ENCODE measurements at places on chromosomes 1 and 21. TPM values are rescaled to one million over a fixed set of nuclear protein-coding genes. Genes with fewer than 3 reads are reported as not detected.

The SPRR4 gene
- total RNA-seq = not detected

The NHLH1 gene
- total RNA-seq = 0.52 TPM

The FCER1G gene
- 1.2 TPM for total RNA-seq

The FHL3 gene
- total RNA-seq = 27.7 TPM

The TRIM46 gene
- 4.9 TPM for total RNA-seq

The TCHH gene
- 0.12 TPM for total RNA-seq

The NTMT2 gene
- not detected for total RNA-seq

The H3-3A gene
- 363 TPM for total RNA-seq

The FAM72C gene
- 12.3 TPM for total RNA-seq

The OSBPL9 gene
- total RNA-seq = 52.5 TPM

The BRINP2 gene
- total RNA-seq = not detected

GRCh38 chr21:37358397-37358796, 8.2 kb upstream of the DYRK1A start:
- no peaks in the 10 kb centered on the region for H3K27me3 ChIP-seq
- H3K4me3 ChIP-seq = no peak overlapping the region
- no peak for DNase-seq
- H3K4me1 ChIP-seq = no peaks in the 10 kb centered on the region

DNA sequence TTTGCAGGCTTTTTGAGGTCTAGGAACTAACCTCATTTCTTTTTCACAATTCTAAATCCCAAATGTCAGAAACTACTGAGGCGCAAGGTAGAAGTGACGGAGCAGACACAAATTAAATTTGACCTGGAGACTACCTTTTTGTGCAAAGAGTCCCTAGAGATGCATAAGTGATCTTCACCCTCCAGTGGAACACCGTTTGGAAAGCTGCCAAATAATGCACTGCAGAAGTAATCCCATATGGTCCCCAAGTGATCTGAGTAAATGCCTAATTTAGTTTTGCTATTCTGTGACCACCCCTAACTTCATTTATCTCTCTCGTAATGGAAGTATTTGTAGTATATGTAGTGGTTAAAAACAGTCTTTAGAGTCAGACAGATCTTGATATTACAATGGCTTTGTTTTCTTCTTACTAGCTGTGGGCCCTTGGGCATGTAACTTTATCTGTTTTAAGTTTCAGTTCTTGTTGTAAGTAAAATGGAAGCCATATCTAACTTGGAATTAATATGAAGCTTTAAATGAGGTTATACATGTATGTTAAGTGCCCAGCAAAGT, 70.4 kb upstream of the IPO9 start:
- peaks cover 9% of the 10 kb centered on the region for H3K27me3 ChIP-seq
- no peaks in the 10 kb centered on the region for H3K36me3 ChIP-seq
- no peak overlapping the region for H3K27ac ChIP-seq
- peaks cover 10% of the 10 kb centered on the region for H3K4me1 ChIP-seq
- DNase-seq = no peak

DNA sequence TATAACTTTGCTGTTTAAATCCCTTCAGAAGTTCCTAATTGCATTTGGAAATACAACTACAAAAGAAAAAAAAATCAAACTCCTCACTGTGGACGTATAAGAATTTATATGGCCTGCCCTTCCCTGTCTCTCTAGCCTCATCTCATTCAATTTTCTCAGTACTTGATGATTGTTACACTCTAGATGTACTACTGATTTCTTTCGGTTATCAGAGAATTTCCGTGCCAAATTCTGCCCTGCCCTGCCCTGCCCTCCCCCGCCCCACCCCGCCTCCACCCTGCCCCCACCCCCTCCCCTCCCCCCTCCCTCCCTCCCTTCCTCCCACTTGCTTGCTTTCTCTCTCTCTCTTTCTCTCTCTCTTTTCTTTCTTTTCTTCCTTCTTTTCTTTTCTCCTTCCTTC, 71.7 kb upstream of the MPC2 start:
- H3K4me1 ChIP-seq = no peaks in the 10 kb centered on the region
- H3K27me3 ChIP-seq = no peaks in the 10 kb centered on the region
- H3K27ac ChIP-seq = no peak overlapping the region
- H3K4me3 ChIP-seq = no peak overlapping the region

- no peaks in the 10 kb centered on the region for H3K36me3 ChIP-seq
- H3K27me3 ChIP-seq = peaks cover 31% of the 10 kb centered on the region
- H3K4me1 ChIP-seq = no peaks in the 10 kb centered on the region
- no peak for DNase-seq
These were observed 167.5 kb downstream of the ATG4C start for GRCh38 chr1:62951428-62951827.

DNA sequence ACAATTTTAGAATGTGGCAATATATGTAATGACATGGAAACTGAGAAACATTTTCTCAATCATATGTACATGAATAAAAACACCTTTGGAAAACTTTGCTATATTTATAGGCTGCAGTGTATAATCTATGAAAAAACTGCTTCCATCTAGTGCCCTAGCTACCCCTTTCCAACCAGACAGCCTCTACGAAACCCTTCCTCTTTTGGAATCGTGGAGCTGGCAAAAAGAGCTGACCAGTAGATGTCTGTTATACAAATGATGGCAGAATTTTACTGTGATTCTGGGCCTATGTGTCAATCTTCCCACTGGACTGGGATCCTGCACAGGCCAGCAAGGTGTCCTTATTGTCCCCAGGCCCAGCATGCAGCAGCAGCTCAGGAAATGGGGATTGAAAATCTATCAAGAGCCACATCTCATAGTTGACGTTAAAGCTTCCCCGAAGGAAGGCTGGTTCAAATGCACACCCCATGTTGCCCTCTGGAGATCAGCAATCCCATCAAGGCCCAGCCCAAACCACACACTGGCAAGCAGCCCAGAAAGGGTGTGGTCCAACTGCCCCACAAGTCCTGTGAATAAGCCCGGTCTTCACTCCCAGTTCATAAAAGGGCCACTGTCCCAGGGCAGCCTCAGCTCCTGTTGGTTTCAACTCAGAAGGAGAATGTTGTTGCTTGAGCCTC, 8.8 kb upstream of the FAM20B start:
- no peak overlapping the region for H3K27ac ChIP-seq
- no peak for DNase-seq

- H3K27me3 ChIP-seq = peaks cover 6% of the 10 kb centered on the region
- no peak overlapping the region for H3K27ac ChIP-seq
- H3K4me1 ChIP-seq = no peaks in the 10 kb centered on the region
- H3K4me3 ChIP-seq = no peak overlapping the region
These were observed 75.7 kb upstream of the SPATA6 start for GRCh38 chr1:48547561-48548220.

GRCh38 chr1:176096015-176096414, 111.1 kb downstream of the COP1 start:
- no peaks in the 10 kb centered on the region for H3K4me1 ChIP-seq
- H3K27me3 ChIP-seq = no peaks in the 10 kb centered on the region
- no peak overlapping the region for H3K4me3 ChIP-seq
- peaks cover 70% of the 10 kb centered on the region for H3K36me3 ChIP-seq

GRCh38 chr21:44006017-44006619, 6.0 kb upstream of the TRAPPC10 start:
- no peak overlapping the region for H3K4me3 ChIP-seq
- H3K4me1 ChIP-seq = peaks cover 6% of the 10 kb centered on the region
- no peaks in the 10 kb centered on the region for H3K27me3 ChIP-seq

GRCh38 chr1:21318714-21319159, 28.5 kb upstream of the ECE1 start:
- peaks cover 43% of the 10 kb centered on the region for H3K4me1 ChIP-seq
- no peaks in the 10 kb centered on the region for H3K27me3 ChIP-seq
- no peak for DNase-seq
- peaks cover 26% of the 10 kb centered on the region for H3K36me3 ChIP-seq
- no peak overlapping the region for H3K27ac ChIP-seq
- no peak overlapping the region for H3K4me3 ChIP-seq

GRCh38 chr1:189697113-189697512, 780.6 kb downstream of the BRINP3 start:
- no peak overlapping the region for H3K27ac ChIP-seq
- no peaks in the 10 kb centered on the region for H3K36me3 ChIP-seq
- no peaks in the 10 kb centered on the region for H3K4me1 ChIP-seq
- H3K27me3 ChIP-seq = no peaks in the 10 kb centered on the region
- DNase-seq = no peak
- H3K4me3 ChIP-seq = no peak overlapping the region

GRCh38 chr1:164805399-164805798, 246.4 kb downstream of the PBX1 start:
- no peaks in the 10 kb centered on the region for H3K36me3 ChIP-seq
- peaks cover 4% of the 10 kb centered on the region for H3K27me3 ChIP-seq
- DNase-seq = no peak
- H3K4me3 ChIP-seq = no peak overlapping the region
- H3K4me1 ChIP-seq = no peaks in the 10 kb centered on the region

GRCh38 chr1:110811529-110811928, 61.4 kb upstream of the CD53 start:
- DNase-seq = no peak
- no peak overlapping the region for H3K4me3 ChIP-seq
- no peaks in the 10 kb centered on the region for H3K27me3 ChIP-seq

DNA sequence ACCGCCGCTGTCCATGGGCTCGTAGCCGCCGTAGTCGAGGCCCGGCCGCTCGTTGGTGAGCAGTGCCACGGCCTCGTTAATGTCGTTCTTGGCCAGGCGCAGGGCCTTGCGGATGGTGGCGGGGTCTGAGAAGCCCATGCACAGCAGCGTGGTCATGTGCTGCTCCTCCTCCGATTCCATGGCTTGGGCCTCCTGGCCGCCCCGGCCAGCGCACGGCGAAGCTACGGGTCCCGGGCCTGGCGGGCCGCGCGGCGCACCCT, 300 bp downstream of the USP24 start:
- no peaks in the 10 kb centered on the region for H3K27me3 ChIP-seq
- no peak overlapping the region for H3K27ac ChIP-seq
- DNase-seq = no peak
- peaks cover 20% of the 10 kb centered on the region for H3K36me3 ChIP-seq
- H3K4me1 ChIP-seq = peaks cover 60% of the 10 kb centered on the region

GRCh38 chr1:98368995-98369394, 292.5 kb upstream of the SNX7 start:
- H3K36me3 ChIP-seq = no peaks in the 10 kb centered on the region
- no peaks in the 10 kb centered on the region for H3K27me3 ChIP-seq
- H3K4me3 ChIP-seq = no peak overlapping the region
- DNase-seq = no peak
- no peaks in the 10 kb centered on the region for H3K4me1 ChIP-seq
- H3K27ac ChIP-seq = no peak overlapping the region

DNA sequence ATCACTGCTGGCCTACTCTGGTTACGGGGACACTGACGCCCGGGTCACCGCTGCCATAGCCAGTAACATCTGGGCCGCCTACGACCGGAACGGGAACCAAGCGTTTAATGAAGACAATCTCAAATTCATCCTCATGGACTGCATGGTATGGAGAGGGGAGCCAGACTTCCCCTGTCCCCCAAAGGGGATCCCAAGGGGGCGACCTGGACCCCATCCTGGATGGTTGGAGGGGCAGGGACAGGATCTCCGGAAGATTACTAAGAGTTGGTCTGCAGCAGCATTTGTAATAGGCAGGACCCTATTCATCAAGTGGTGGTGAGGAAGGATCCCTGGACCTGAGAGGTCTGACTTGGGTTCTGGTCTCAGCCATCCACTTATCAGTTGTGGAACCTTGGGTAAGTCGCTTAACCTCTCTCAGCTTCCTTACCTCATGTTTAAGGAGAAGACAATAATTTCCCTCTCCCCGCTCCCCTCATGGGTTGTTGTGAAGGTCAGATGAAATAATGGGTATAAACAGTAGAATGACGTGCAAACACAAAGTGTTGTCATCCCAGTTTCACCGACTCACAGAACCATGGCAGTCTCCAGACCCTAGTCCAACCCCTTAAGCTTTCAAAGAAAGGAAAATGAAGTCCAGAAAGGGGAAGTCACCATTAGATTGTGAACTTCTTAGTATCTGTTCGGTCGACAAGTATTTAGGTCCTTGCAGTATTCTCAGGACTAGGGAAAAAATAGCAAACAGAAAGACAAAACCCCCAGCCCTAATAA, 883 bp downstream of the LAMTOR2 start:
- H3K36me3 ChIP-seq = peaks cover 5% of the 10 kb centered on the region
- peaks cover 32% of the 10 kb centered on the region for H3K4me1 ChIP-seq
- H3K27me3 ChIP-seq = no peaks in the 10 kb centered on the region

GRCh38 chr21:32611471-32611997, 643 bp downstream of the CFAP298 start:
- H3K27ac ChIP-seq = peak overlapping the region; percentile 92
- DNase-seq = peak; percentile 50
- H3K36me3 ChIP-seq = peaks cover 6% of the 10 kb centered on the region
- no peaks in the 10 kb centered on the region for H3K27me3 ChIP-seq
- peak overlapping the region; percentile 99 for H3K4me3 ChIP-seq

All from activated naive CD8-positive, alpha-beta T cell treated with anti-CD3 and anti-CD28 coated beads for 36 hours (primary cell).